Ovary (tissue), 10 donors: ENCODE measurements at places on chromosomes 5 and 9.

DNA sequence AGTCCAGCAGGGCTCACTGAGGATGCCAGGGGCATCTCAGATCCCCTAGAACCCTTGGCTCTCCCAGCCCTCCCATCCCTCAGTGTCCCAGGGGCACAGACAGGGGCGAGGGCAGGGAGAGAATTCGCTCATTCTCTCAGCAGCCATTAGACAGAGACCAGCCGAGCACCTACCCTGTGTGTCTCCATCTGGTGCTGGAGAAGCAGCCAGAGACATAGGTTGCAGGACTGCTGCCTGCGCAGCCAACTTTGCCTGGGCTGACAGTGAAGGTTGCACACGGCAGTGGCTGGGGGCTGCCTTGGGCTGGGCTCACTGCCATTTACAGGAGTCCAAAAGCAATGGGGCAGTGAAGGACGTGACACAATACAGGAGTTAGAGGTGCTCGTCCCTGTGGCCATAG lies 60.9 kb downstream of the OLFM1 start:
- H3K4me1 ChIP-seq, result no peaks in the 10 kb centered on the region
- H3K4me3 ChIP-seq, result no peak overlapping the region
- no peak overlapping the region for H3K27ac ChIP-seq
- no peak for DNase-seq

DNA sequence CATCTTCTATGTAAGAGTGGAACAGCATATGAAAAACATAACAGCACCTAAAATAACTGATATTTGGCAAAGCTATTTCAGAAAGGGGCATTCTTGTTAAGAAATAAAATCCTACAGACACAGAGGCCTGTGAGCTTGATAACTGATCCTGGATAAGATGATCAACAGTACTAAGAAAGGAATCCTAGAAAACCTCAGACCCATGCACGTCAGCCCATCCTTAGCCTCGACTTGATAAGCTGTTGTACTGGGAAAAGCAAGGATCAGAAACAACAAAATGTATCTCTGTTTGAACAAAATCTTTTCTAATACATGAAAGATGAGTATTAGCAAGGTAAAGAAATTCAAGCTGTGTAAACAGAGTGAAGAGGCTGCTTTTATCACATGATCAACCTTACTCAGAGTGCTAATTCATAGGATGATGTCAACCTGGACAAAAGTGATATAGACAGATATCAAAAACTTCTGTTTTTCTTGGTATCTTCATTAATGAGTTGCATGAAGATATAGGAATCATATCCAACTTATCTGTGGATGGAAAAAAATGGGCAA lies 15.2 kb downstream of the LIFR start:
- no peak overlapping the region for H3K27ac ChIP-seq
- no peak overlapping the region for H3K4me3 ChIP-seq
- no peaks in the 10 kb centered on the region for H3K4me1 ChIP-seq
- no peaks in the 10 kb centered on the region for H3K36me3 ChIP-seq

DNA sequence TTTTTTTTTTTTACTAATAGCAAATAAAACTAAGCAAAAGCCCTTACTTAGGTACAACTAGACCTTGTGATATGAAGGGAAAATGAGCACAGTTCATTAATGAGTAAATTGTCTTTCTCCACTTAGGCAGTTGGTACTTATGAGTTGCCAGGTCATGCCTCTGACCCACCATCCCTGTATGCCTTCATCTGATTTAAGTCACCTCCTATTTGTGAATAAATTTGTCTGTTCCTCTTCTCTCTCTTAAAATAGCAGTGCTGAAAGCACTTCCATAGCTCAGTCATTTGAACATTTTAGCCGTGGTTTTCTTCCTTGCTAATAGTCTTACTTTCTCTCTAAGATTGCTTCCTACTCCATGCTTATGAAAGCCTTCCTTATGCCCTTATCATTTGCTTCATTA lies 61.4 kb downstream of the SLC44A1 start:
- no peak overlapping the region for H3K4me3 ChIP-seq
- no peak overlapping the region for H3K27ac ChIP-seq
- no peaks in the 10 kb centered on the region for H3K27me3 ChIP-seq
- H3K36me3 ChIP-seq, result no peaks in the 10 kb centered on the region

GRCh38 chr9:112103405-112103804 lies 71.7 kb downstream of the SUSD1 start:
- no peaks in the 10 kb centered on the region for H3K27me3 ChIP-seq
- DNase-seq, result no peak
- no peaks in the 10 kb centered on the region for H3K4me1 ChIP-seq
- no peak overlapping the region for H3K4me3 ChIP-seq
